WTC11 (cell line): ENCODE measurements at places on chromosomes 7 and 10.

GRCh38 chr7:8514781-8515519 is 81.5 kb downstream of the NXPH1 start:
- DNase-seq, result no peak

GRCh38 chr10:62185919-62186692 is 82.5 kb downstream of the RTKN2 start:
- DNase-seq, result no peak

DNA sequence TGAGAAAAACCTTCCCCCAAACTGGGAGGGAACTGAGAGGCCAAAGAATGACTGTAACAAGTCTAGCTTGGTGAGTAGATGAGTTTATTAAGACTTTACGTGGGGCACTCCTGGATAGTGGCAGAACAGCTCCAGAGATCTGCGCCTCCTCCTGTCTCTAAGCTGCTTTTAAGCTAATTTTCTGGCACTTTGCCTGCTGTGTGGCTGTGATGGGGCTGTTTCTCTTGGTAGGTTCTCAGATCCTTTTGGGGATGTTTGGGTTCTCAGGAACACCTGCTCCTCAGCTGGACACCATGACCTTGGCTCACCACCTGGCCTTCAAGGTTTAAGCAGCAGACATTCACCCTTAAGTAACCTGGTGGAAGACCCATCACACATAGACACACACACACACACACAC is 68.3 kb downstream of the AKR1E2 start:
- no peak for DNase-seq

GRCh38 chr7:126606331-126606730 is 646.4 kb downstream of the GRM8 start:
- DNase-seq, result no peak

GRCh38 chr7:101690061-101690460 is 61.0 kb upstream of the MYL10 start:
- DNase-seq, result no peak

DNA sequence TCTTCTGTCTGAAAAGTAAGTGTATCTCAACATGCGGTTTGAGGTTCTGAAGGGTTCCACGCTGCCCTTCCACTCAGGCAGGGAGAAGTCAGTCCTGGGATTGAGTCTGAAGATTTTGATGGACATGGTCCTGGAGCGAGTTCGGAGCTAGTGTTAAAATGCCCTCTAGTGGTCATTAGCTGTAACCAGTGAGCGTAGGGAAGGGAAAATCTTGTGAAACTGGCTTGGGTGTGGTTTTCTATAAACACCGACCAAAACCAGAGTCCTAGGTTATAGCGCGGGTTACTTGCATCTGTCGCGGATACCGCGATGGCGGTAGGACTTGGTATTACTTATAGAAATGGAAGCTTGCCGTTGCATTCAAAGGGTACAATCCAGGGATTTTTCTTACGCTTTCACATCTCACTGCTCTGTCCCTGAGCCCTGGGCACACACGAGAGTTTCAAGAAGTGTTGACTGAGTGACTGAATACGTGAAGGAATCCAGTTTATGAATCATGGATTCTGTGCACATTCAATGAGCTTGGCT is 348.2 kb upstream of the C7orf33 start:
- peak; percentile 23 for DNase-seq

DNA sequence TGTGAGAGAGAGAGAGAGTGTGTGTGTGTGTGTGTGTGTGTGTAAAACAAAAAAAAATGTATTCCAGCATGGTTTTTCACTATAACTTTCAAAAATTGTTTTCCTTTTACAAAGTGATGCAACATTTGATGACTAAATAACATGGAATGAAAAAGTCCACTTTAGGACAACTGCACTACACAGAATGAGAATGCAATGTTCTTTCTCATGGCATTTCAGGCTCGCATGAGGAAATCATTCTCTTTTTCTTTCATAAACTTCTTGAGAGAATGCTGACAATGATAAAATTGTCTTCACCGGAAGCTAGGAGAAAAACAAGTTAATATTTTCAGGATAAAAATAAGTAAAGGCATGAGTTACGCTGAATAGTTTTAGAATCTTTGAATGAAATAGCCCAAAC is 53.7 kb downstream of the SLC16A12 start:
- no peak for DNase-seq

DNA sequence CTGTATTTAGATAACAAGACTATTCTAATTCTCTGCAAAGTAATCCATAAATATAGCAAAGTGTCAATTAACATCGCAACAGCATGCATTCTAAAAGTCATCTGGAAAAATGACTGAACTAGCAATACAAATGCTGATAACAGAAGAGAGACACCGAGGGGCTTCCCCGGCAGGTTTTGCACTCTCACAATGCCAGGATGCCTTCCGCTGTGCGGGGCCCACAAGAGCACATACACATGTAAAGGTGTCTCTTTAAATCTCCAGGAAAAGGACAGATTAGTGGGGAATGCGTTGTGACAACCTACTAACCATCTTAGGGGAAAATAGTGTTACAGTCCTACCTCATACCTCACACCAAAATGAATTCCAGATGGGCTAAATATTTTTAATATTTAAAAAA is 86.9 kb downstream of the CXCL12 start:
- no peak for DNase-seq

GRCh38 chr7:20299647-20300312 is 30.9 kb upstream of the ITGB8 start:
- no peak for DNase-seq

GRCh38 chr7:91288208-91288824 is 24.1 kb downstream of the FZD1 start:
- peak; percentile 77 for DNase-seq

GRCh38 chr7:130380861-130381455 is 664 bp downstream of the CPA1 start:
- no peak for DNase-seq

DNA sequence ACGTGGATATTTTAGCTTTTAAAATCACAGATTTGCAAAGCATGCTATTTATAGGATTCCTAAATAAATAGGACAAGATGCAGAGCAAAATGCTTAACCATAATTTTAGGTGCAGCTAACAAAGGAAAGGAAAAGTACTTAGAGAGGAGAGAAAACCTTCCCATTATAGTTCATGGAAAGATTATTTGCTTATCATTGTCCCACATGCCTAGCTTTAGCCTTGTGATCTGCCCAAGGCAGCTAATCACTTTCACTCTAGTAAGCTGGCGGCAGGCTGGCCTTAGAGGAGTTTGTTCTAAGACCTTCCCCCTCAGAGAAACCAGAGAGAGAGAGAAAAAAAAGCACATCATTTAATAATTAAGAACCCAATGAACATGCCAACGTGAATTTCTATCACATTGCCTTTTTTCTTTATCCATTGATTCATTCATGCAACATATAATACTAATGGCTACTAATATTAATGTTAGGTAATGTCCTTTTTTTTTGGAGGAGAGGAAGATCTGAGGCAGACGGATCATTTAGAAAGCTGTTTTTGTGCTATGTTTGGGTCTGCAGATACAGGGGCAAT is 274.6 kb downstream of the ARL4A start:
- no peak for DNase-seq

DNA sequence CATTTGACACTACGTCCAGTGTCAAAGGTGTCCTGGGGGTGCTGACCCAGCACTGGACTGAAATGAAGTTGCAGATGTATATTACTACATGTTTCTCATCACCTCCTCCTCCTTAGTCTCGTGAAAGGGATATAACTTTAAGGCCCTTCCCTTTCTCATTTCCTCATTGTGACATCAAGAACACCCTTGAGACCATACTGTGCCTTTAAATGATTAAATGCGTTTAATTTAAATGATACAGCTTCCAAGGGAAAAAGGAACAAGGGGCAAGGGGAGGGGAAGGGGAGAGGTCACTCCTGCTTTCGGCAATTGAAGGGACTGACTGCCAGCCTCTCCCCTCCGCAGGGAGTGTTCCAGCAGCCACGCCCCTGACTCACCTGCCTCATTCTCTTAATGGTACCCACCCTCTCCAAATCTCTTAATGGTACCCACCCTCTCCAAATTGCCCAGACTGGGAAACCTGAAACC is 80.5 kb upstream of the KMT2E start:
- no peak for DNase-seq

DNA sequence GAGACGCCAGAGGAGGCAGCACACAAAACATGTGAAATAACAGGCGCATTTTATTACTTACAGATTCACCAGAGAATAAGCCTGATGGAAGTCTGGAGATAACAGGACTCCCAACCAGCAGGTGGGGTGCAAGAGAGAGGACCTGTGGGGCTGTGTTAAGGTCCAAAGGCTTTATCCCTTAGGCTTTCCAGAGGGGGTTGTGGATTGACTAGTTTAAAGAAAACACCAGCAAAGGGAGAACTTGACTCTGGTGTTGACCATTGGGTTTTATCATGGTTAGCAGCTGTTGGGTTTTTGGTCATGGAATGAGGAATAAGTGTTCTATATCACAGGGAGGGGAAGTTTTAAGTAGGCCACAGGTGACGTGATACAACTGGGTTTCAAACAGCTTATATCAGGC is 1.6 kb upstream of the CRPPA start:
- DNase-seq, result no peak

DNA sequence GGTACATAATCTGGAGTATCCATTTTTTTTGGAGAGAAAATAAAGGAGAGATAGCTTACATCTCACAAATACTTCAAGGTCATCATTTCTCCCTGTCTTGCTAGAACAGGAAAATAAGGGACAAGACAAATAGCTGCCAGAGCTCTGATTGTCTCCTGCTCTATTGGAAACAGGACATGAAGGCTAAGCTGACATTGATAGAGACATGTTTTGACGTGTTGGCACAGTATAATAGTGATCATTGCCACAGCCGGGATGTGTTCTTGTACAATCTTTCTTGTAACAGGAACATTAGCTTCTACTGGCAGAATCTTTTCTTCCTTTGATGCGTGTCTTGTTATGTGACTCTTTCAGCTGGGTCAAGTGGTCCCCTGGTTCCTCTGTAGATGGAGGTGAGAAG is 279.3 kb upstream of the MTPN start:
- no peak for DNase-seq

GRCh38 chr7:130972201-130972600 is 238.2 kb upstream of the KLF14 start:
- no peak for DNase-seq

DNA sequence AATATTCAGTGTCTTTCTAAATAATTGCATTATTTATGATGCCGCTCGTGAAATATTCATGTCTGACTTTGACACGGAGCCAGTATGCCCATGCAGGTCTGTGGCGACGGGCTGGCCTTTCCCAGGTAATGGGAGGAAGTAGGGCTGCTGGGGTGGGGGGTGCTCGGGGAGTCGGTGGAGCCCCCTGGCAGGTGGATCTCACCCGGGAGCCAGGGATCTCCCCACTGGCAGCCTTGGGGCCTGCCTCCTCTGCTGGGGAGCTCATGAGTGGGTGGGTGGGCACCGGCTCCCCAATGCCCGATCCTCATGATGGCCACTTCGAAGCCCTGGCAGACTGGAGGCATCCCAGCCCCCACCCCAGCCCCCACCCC is 52.8 kb downstream of the PWWP2B start:
- DNase-seq, result no peak

DNA sequence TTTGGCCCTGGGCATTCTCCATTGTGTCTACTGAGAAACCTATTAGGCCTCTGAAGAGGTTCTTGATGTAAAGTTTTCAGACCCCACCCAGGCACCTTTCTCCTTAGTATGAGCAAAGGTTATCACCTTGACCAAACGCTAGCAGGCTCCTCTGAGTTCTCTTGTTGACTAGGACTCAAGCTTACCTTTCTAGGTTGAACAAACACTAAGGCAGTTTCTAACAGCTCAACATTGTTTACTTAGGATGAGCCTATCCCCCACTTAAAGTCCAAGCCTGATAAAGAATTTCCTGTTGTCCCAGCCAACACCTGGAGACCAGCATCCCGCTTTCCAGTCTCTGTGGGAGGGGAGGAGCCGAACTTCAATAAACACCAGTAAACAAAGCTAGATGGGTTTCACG is 26.3 kb upstream of the ITGB8 start:
- no peak for DNase-seq

DNA sequence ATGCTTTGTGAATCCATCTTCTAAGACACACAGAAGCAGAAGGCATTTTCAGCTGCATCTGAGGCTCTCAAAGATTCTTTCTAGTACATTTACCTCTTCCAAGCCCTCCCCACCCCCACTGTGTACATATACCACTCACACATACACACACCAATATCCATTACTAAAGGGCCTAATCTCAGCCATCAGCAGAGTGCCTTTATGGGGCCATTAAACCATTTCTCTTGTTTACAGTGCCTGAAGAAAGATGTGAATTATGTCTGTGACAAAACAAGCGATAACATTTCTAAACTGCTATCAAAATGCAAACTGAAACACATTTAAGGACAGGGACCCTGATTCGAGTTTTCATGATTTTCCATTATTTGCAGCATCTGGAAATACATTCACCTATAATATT is 40.0 kb downstream of the ETV1 start:
- no peak for DNase-seq

DNA sequence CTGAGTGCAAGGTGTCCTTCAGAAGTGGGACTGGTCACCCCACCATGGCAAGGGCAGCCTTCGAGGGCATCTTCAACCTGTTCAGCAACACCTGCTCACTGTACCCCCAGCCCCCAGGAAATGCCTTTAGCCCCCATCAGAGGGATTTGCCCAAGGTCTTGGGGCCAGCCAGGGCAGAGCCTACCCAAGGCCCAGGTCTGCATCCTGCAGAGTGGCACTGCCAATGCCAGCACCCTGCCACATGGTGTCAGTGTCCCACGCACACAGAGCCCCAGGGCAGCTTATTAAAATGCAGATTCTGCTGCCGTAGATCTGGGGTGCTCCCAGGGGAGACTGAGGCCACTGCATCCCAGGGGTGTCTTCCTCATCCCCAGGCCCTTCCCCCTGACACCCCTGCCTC is 106.2 kb upstream of the KCTD7 start:
- DNase-seq, result no peak

DNA sequence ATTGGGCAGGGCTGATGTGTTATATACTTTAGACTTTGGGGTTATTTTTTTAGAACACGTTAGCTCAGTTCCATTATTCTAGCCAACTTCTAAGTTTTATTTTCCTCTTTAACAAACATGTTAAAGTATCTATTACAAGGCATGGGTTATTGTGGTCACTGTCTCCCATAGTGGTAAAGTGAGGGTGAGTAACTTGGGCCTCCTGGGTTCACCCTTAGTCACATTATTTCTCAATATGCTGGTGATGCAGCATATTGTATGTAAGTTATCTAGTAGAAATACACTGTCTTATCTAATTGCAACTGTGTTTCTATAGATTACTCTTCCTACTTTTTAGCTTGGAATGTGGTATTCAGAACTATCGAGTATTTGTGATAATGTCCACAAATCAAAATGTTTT is 65.9 kb downstream of the BBS9 start:
- DNase-seq, result no peak

- DNase-seq, result no peak
These were observed 62.7 kb upstream of the CARD11 start for GRCh38 chr7:3106361-3106826.
